ENCODE measurements at places on chromosomes 12 and 14.

GRCh38 chr14:64450255-64450654 lies 15.0 kb upstream of the AKAP5 start:
- DNase-seq: no peak

DNA sequence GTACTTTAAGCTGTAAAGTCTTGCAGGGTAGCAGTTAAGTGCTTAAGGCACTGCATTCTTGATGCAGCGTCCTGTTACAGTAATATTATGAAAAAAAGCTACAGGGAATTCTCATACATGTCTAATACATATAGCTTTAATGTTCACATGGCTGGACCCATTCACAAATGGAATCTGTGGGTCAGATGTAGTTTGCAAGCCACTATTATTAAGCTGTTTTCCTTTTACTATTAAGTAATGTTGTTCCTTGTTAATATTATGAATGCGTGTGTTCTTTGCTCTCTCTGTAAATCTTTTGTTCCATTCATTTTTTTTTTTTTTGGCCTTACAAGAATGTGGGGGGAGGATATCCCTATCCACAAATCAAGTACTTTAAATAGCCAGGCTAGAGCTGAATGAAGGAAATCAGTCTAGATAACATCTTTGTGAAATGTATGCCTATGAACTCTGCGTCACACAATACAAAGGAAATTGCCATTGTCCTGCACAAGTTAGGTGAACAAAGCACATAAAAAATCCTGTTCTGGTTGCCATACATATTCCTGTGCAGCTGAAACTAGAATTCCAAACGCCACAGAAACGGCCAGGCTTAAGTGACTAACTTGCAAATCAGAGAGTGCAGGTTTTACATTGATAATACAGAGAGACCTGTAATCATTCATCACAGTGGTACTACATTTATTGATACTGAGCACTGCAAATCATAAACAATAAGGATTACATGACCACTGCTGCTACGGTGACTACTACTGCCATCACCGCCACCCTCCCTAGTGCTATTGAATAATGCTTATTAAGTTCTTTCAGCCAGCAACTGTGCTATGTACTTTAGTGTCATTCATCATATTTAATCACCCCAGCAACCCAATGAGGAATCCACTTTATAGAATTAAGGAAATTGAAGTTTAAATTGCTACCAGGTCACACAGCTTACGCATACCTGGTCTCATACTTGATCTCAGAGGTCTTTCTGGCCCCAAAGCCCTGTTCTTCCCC lies 111.9 kb downstream of the HMGA2 start:
- no peak for DNase-seq

- DNase-seq: no peak
Measured at GRCh38 chr12:50353869-50354593, 42.4 kb downstream of the FAM186A start.

GRCh38 chr12:16593546-16593945 lies 12.4 kb downstream of the LMO3 start:
- no peak for DNase-seq

DNA sequence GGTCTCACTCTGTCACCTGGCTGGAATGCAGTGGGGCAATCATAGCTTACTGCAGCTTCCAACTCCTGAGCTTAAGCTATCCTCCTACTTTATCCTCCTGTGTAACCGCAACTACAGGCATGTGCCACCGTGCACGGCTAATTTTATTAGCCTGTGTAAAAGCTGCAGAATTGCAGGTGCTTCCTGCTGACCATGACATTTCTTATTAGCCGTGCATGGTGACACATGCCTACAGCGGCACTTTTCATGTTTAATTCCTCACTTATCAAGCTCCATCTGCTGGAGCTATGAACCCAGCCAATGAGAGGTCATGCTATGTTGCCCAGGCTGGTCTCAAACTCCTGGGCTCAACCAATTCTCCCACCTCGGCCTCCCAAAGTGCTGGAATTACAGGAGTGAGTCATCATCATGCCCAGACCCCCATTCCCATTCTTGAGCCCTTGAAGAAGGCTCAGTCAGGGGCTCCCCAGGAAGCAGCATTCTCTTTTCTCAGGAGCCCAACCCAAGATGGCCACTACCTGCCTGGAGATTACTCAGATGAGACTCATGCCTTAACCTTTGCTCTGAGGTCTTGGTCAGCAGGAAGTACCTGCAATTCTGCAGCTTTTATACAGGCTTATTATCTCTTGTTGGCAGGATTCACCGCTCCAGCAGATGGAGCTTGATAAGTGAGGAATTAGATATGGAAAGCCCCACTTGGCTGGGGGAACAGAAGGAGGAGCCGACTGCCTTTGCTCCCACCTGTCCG lies 503.2 kb downstream of the MED13L start:
- DNase-seq: peak; percentile 47

DNA sequence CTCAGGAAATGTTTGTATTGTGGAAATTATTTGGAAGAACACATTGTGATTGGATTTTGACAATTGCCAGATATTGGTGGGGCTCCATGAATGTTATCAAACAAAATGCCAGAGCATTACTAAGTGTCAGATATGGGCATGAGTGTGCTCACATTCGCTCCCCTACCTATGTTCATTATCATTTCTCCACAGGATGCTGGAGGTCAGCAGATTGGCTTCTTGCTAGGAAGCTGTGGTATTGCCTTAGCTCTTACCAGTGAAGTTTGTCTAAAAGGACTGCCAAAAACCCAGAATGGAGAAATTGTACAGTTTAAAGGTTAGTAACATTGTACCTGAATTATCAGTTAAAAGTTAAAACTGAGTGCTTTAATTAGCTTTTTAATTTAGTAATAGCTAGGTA lies 78.3 kb upstream of the ATF1 start:
- no peak for DNase-seq

DNA sequence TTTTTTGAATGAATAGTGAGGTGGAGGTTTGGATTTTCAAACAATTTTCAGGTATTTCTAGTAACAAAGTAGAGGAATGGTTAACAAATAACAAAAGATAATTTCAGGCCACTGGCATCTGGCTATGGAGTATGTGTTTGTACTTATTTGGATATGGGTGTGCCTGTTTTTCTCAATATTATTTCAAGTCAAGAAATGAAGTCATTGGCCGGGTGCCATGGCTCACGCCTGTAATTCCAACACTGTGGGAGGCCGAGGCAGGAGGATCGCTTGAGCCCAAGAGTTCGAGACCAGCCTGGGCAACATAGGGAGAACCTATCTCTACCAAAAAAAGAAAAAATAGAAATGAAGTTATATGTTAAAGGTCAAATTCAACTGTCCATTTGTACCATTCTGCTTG lies 13.9 kb downstream of the SLC35E3 start:
- DNase-seq: no peak

- no peak for DNase-seq
Measured at GRCh38 chr14:23729720-23730387, 93.7 kb downstream of the DHRS2 start.

- no peak for DNase-seq
Measured at GRCh38 chr12:59940631-59941342, 345.0 kb downstream of the SLC16A7 start.

GRCh38 chr12:125247477-125247876 lies 182.2 kb downstream of the AACS start:
- no peak for DNase-seq

GRCh38 chr12:89288959-89289358 lies 63.3 kb downstream of the DUSP6 start:
- DNase-seq: no peak

DNA sequence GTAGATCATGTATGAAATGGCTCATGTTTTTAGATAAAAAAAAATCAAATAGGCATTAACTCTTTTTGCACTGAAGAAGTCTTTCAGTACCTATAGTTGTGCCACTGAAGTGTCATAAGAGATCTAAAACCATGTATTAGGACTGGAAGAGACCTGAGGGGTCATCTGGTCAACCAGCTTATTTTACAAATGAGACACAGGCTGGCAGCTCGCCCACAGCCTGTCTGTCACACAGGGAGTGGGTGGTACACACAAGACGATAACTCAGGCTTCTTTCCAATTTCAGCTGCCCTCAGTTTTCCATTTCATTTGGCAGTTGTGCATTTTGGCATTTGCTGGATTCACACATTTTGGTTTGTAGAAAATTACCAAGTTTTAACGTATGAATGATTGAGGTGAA lies 34.7 kb downstream of the C12orf75 start:
- no peak for DNase-seq
